ENCODE measurements at places on chromosomes 12 and 14. TPM values are rescaled to one million over a fixed set of nuclear protein-coding genes. Genes with fewer than 3 reads are reported as not detected.
A peak's percentile ranks its signal among the peaks of the same experiment; 100 is the strongest.

DNA sequence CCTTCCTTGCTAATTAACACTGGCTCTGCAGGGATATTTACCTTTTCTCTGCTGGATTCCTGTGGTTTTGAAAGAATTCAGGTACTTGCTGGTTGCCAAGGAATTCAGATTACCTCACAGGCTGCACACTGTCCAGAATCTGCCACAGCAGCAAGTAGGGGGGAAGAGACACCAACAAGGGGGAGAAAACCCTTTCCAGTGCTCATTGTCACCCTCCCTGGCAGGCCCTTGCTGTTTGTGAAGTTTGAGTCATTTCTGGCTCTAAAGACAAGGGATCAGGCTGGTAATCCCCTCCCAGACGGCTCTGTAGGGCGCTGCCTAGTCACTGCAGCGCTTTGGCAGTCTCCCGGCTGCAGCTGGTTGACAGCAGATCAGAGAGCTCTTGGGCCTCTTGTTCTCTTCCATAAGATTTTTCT is 50.8 kb downstream of the TTLL5 start:
- no peak for DNase-seq

DNA sequence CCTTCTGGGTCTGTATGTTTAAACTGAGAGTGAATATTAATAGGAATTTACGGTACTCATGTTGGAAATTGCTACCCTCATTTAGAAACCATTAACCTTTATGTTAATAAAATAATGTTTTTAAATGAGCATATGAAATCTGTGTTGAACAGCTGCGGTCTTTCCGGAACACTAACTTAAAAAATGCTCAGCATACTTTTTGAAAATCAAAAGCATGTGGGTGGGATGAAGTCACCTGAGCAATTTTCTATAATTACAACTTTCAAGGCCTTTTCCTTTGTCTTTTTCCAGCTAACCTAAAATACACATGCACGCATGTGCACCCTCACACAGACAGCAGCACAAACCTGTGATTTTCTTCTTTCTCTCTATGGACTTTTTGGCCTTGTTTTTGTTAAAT is 39.8 kb downstream of the BORCS5 start:
- no peak for DNase-seq

DNA sequence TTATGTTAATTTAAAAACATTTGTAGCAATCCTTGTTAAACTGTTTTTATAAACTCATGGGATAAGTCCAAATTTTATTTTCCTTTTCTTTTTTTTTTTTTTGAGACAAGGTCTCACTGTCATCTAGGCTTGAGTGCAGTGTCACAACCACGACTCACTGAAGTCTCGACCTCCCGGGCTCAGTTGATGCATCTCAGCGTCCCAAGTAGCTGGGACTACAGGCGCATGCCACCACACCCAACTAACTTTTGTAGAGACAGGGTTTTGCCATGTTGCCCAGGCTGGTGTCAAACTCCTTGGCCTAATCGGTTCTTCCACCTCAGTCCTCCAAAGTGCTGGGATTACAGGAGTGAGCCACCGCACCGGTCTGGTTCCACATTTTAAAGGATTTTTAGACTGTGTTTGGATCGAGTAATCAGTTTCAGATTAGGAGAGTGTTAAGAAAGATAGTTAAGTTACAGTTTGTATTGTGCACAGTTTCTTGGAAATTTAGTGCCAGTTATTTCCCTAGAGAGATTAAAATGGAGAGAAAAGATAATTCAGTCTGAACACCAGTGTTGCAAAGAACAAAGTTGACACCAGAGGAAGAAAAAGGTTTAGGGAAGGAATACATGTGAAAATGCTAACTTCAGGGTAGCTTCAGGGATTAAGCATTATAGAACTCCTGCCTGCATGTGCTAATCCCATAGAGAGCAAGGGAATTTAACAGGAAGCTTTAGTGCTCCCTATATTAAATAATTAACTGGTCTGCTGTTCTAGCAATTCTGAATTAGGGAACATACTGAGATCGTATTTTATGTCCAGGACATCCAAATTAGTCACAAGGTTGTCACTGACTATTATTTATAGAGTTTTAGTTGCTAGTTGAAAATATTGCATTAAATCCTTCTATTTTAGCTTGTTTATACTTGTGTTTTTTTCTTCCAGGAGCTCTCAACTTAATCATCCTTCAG is 10.1 kb downstream of the RAP1B start:
- no peak for DNase-seq

DNA sequence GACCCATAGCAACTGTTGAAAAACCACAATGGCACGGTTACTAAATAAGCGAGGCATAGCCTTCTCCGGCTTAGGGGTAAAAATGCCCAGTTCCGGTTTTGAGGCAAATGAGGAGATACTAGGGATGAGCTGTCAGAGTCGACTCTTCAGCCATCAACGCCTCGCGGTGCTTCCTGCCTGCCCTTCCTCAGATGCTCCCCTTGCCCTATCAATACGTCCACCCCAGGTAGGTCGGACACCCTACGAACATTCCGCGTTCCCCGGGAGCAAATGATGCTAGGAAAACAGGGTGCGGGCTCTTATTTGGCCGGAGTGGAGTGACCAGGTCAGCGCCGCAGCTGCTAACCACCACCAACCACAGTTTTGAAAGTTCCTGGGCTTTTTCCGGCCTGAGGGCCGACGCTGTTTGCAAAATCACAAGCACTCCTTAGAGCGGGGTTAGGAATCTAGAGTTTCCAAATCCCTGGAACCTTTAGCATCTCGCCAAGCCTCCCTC is 1.2 kb downstream of the SRSF9 start:
- no peak for DNase-seq

- no peak for DNase-seq
Measured at GRCh38 chr12:113749433-113749815, 216.7 kb downstream of the RBM19 start.

DNA sequence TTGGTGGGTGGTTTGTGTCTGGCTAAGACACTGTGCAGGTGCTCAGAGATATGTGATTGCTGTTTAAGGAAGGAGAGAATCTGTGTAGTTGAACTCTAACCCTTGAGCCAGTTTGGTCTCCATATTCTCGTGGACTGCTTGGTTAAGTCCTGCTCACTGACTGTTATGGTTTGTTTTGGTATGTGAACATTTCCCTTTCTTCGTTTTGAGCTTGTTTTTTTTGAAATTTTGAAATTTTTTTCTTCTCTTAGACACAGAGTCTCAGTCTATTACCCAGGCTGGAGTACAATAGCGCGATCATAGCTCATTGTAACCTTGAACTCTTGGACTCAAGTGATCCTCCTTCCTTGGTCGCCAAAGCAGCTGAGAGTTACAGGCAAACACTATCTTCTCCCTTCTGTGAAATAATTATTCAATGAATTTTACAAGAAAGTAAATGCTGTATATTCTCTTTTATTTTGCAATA is 40.0 kb downstream of the MIPOL1 start:
- DNase-seq: no peak

DNA sequence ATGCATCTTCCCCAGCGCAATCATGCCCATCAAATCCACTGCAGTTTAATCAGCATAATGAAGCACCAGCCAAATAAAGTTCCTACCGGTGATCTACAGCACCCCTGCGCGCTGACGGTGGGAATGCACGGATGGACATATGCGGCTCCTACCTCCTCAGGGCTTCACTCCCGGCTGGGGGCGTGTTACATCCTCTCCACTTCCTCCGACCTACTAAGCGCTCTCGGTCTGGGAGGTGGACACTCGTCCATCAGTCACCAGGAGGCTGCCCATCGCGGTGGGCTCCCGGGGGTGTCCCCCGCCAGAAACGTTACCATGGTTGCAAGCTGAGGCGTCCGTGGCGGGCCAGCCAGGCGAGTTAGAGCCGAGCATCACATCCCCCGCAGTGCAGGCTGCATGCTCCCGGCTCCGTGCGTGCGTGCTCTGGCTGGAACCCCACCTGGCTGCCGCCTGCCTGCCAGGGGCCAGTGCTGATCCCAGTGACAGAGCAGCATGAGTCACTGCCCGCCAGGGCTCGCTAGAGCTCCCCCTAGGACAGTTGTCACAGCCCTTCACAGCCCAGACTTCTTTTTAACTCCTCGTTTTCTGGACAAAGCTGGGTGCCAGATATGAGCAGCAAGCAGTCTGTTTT is 73.0 kb downstream of the CIT start:
- peak; percentile 60 for DNase-seq

DNA sequence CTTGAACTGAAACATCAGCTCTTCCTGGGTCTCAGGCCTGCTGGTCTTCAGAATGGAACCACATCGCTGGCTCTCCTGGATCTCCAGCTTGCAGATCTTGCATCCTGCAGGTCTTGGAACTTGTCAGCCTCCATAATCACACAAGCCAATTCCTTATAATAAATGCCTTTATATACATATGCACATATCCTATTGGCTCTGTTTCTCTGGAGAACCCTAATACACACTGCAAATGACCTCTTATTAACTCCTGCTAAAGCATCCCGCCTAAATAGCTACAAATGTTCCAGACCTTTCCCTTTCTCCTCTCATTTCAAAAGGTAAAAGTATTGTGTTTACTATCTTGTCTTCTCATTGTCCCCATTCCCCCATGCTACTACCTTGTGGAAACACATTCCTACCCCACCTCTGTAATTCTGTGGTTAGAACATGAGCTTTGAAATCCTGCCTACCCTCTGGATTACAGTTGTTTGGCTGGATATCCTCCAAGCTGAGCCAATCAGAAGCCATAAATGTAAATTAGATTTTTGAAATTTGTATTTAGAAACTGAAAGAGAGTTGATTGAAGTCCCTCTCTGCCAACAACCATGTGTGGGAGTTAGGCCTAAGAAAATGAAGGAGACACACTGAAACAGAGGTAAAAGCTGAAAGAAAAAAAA is 58.1 kb downstream of the ANKS1B start:
- no peak for DNase-seq

DNA sequence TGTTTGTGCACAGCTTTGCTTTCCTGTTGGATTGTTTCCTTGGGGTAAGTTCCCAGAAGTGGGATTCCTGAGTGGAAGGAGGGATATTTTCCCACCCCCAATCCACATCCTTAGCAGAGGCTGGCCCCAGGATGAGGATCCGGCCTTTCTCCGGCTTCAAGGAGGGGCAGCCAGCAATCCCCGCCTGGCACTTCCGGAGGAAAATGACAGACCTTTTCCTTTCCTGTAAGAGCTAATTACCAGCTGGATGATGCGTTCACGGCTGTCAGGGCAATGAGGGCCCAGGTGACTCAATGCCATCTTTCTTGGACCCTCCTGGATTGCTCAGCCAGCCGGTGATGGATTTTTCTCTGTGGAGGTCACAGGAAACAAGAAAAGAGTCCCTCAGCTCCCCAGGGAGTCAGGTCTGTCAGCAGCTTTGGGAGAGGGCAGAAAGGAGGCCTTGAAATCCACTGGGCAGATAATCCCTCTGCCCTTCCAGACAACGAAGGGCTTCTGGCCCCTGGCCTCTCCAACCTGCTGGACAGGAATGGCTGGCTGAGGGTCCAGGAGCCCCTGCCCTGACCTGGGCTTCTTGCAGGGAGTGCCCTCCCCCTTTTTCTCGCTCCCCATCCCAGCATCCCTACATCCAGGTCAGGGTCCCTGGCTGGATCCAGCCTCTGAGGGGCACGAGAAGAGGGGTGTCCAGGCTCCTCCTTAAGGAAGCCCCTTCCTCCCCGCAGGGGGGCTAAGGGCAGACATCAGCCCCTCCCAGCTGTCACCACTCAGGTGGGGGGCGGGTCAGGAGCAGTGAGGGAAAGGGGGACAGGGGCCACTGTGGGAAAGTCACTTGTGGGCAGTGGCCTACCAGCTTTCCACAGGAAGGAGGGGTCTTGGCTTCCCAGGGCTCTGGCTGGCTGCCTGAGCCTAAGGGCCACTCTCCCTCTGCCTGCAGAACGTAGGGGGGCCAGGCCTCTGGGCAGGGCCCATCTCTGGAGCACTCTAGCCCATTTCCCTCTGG is 16.1 kb upstream of the CCDC85C start:
- DNase-seq: no peak

GRCh38 chr12:109573914-109574244 is 285 bp downstream of the MVK start:
- no peak for DNase-seq

DNA sequence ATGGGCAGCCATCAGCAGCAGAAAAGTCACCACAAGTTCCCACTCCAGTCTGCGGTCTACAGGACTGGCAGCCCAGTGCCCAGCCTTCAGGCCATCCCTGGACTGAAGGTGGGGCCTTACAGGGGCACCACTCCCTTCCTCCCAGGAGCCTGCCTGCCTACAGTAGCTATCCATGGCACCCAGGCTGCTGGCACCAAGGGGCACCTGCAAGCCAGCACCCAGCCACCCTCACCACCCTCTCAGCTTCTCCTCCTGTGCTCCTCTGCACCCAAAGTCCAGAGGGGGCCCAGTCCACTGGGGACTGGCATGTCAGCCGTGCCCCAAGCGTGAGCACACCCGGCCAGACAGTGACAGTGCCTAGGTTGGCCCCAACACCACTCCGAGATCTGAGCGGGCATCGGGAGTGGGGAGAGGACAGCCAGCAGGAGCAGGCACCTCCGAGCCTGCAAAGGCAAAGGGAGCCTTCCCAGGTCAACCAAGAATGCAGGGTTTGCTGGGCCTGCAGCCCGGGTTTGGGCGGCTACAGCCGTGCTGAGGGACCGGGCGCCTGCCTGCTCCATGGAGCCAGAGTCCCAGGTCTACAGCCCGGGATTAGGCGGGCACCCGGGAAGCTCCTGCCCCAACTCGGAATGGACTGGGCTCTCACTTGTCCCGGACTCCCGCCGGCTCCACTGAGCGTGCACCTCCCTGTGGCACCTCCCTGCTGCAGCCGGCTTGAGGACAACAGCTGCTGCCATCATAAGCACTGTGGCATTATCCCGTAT is 8.1 kb upstream of the OR6C65 start:
- DNase-seq: no peak

DNA sequence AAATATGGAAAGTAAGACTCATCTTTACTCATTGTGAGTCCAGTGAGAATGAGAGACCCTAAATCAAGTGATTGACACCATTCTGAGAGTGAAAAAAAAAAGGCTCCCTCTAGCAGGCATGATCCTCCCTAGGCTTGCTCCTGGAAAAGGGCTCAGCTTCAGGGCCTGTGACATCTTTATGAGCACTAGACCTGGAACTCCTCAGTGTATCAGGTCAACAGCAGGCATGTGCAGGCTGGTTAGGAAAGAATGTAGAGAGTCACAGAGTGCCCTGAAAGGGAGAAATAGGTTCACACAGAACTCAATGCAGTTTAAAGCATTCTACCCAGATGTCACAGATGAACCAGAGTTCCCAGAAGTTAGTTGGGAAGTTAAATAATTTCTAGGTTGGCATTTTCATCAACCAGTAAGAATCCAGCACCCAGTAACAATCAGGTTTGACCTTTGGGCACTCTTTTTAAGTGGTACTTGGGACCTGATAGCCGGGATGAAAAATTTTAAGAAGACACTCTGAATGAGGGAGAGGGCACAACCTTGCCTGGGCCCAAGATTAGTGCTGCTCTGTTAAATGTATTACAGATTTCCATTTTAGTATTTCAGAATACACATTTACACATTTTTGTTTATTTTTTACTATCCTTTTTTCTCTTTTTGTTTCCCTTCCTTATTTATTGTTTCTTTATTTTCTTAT is 828.8 kb downstream of the C12orf50 start:
- DNase-seq: no peak

GRCh38 chr14:79337761-79338160 is 873.5 kb downstream of the DIO2 start:
- DNase-seq: no peak

Gene HSPA2
- polyA plus RNA-seq: 17.4 TPM

Gene SPX
- 14.4 TPM for polyA plus RNA-seq

Gene LRRC10
- not detected for polyA plus RNA-seq

Gene LTBP2
- polyA plus RNA-seq: 3.0 TPM

Gene FAM186B
- 3.8 TPM for polyA plus RNA-seq

Gene SLC6A12
- polyA plus RNA-seq: 15.0 TPM

Gene CLECL1
- not detected for polyA plus RNA-seq

All from left renal cortex interstitium (tissue), 4 donors.